ENCODE measurements at places on chromosomes 1 and 21.

GRCh38 chr21:14589855-14590563 lies 43.9 kb upstream of the SAMSN1 start:
- no peak for DNase-seq

DNA sequence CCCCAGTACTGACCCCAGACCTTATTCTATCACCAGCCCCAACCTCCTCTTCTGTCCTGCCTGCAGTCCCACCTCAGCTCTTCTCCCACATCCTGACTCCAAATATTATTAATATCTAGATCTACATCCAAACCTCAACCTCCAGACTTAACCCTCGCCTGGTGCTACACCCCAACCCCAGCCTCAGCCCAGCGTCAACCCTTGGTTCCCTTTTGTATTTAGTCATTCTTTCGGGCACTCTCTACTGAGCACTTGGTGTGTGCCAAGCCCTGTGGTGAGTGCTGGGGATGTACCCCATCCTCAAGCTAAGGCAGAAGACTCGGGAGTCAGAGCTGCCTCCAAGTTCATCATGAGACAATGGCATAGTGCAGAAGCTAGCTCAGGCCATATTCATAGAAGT lies 1.1 kb downstream of the SHISAL2A start:
- no peak for DNase-seq

- DNase-seq: no peak
These were observed 17.0 kb upstream of the SLC5A9 start for GRCh38 chr1:48205522-48205921.

GRCh38 chr1:39538531-39539251 lies 37.9 kb downstream of the PABPC4 start:
- no peak for DNase-seq

DNA sequence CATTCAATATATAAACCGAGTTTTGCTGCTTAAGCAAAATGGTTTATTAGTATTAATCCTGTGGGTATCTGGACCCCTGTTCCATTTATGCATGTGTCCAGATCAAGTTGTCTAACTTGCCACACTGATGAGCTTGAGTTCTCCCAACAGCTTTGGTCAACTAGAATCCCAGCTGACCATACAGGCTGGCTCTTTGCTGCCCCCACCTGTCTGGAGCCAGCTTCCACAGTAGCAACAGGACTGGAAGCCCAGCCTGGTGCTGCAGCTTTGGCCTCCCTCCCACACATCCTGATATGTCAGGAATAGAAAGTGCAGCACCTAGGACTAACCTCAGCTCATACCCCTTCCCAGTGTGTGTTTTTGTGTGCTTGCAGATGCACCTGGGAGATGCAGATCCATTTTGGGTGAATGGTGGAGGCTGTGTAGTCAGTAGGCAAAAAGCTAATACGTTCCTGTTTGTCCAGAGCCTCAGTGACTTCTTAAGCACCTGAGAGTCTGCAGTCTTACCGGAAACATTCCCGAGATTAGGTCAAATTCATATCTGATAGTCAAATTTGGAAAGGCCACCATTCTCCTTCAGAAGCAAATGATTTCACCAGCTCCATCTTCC lies 40.9 kb upstream of the BEND5 start:
- DNase-seq: no peak

DNA sequence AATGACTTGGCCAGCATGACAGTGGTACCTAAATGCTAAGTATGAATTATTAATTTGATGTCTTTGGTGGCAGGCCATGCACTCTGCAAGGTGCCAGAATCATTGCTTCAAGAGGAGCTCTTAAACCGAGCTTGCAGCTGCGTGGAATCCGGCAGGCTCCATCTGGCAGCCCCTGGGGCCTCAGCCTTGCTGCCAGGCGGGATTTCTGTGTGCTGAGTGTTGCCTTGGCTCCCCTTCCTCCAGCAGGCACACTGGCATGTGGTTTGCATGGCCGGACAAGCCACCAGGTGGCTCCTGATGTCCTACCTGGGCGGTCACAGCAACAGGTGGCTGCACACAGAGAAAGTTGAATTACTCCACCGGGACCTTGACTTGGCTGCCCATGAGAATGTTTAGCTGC lies 155.4 kb downstream of the URB2 start:
- no peak for DNase-seq

DNA sequence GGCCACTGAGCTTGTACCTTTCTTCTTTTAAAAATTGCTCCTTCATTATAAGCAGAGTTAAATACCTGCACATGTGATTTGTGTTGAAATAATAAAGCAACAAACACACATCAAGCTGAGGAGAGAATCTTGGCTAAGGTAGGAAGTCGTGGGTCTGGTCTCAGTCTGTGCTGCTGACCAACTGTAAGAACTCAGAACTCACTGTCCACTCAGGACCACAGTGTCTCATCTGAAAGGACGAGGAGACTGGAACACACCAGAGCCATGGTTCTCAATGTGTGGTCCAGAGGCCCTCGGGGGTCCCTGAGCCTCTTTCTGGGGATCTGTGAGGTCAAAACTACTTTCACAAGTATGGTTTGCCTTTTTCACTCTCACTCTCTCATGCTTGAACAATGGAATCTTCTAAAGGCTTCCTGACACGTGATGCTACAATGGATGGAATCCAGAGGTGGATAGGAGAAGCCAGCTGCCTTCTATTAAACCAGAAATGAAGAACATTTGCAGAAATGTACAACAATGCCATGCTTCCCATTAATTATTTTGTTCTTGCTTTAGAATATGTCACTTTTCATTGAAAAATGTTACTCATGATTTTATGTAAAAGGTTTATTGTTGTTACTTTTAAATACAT lies 17.3 kb upstream of the ETS2 start:
- DNase-seq: no peak

DNA sequence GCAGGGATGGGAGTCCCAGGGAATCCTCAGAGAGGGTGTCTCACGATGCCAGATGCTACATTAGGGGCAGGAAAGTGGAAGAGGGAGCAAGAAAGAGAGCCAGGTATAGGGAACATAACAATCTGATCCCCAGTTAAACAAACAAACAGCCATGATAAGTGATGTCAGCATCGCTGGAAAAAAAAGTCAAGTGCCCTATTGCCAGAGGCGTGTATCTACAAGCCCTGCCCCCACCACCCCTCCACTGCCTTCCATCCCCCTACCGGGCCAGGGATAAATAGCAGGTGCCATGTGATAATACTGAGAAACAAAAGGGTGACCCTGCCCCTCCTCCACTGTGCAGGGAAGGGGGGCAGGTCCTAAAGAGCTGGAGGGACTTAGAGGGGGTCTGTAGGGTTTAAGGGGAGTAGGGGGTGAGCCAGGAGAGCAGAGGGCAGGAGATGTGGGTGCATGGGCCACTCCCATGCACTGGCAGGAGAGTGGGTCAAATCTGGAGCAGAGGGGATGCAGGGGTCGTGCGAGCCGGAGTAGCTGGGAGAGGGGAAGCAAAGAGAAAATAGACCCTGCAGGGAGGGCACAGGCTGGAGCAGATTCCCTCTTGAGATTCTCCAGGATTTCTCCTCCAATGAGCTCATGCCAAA lies 3.4 kb downstream of the SLC26A9 start:
- DNase-seq: no peak

GRCh38 chr1:10904396-10905358 lies 107.8 kb upstream of the TARDBP start:
- no peak for DNase-seq

GRCh38 chr1:30048905-30049304 lies 674.5 kb downstream of the MATN1 start:
- DNase-seq: no peak

DNA sequence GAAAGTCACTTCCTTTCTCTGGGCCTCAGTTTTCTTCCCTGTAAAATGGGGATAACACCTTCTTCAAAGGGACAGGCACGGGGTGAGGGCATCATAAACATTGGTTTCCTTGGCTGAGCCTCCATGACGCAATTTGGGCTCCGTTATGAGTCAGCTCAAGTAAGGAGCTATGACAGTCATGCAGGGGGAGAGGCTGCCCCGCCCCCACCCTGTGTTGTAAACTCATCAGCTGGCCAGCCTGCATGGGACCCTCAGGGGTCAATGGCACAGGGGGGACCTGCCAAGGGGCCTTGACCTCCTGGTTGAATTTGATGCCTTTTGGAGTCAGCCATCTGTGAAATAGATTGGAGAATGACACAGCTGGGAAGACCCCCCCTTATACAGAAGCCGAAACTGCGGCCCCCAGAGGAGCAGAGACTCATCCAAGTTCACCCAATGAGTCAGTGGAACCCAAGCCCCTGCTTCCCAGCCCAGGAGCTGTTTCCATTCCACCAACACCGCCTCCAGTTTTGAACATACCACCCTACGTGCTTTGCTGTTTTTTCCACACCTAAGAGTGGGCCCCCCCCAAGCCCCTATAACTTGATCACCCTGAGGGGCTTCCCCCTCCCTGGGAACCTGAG lies 36.8 kb upstream of the RUNX3 start:
- no peak for DNase-seq

GRCh38 chr1:76336931-76337371 lies 262.4 kb downstream of the ST6GALNAC3 start:
- DNase-seq: no peak

DNA sequence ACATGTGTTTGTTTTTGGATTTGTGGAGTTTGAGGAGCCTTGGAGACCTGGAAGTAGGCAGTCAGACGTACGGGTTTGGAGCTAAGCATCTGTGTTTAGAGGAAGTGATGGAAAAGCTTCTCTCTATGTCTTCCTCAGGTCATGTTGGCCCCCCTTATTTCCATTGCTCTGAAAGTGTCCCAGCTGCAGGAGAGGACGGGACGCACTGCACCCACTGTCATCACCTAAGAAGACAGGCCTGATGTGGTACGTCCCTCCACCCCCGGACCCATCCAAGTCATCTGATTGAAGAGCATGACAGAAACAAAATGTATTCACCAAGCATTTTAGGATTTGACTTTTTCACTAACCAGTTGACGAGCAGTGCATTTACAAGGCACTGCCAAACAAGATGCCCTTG lies 66.2 kb downstream of the PGM1 start:
- DNase-seq: no peak

DNA sequence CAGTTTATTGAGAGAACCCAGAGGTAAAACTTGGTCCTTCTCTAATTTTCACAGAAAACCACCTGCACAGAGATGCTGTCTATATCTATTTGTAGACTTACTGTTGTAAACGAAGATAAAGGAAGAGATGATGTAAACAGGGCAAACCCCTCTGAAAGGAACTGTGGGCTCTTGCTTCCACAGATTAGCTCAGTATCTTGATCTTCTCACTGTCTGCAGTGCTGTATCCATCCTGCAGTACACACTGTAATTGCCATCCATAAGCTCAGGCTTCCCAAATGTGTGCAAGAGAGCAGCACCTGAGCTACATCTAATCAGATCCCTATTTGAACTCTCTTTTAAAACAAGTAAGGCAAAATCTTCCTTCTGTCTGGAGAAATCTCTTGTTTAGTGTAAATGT lies 16.6 kb upstream of the RWDD3 start:
- no peak for DNase-seq

DNA sequence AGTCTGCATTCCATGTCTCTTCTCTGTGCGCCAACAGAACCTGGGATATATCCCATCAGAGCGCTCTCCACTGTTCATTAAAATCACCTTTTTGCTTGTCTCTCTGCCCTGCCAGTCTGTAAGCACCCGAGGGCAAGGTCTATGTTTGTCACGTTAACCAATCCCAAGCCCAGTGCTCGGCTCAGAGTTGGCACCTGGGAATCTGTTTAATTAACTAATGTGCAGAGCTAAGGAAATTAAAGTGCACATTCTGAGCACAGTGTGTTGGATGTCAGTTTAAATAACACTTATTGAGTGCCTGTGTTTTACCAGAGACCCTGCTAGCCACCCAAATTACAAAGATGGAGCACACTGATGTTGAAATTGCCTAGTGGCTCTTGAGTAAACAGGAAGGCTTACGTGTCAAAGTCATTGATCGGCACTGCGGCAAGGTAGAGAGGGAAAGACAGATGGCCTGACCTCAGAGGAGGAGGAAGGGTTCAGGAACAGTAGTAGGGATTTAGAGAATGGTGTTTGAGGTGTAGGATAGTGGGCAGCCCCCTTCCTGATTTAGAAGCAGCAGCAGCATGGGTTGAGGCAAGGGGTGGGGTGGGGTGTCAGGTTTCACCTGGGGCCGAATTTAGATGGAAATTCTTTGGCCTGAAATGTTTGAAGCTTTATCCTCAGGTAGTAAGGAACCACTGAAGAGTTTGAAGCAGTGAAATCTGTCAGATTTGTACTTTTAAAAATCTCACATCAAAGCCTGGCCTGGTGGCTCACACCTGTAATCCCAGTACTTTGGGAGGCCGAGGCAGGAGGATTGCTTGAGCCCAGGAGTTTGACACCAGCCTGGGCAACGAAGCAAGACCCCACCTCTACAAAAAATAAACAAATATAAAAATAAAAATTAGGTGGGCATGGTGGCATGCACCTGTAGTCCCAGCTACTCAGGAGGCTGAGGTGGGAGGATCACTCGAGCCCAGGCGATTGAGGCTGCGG lies 7.7 kb downstream of the ARMH1 start:
- DNase-seq: no peak

- no peak for DNase-seq
These were observed 12.4 kb downstream of the SAMSN1 start for GRCh38 chr21:14533499-14534428.

DNA sequence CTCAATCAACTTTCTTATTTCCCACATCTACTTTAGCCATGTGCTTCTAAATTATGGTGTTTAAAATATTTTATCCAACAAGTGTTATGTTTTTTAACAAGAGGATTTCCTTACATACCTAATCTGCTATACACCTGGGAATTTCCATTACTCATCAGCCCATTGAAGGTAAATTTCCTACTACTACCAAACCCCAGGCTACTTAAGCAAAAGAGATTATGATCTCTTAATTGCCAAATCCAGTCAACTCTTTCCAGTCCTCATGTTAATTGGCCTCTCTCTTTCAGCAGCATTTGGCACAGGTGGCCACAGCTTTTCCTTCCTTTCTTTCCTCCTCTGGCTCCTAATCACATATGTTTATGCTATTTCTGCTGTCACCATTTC lies 5.1 kb upstream of the C1orf162 start:
- no peak for DNase-seq

DNA sequence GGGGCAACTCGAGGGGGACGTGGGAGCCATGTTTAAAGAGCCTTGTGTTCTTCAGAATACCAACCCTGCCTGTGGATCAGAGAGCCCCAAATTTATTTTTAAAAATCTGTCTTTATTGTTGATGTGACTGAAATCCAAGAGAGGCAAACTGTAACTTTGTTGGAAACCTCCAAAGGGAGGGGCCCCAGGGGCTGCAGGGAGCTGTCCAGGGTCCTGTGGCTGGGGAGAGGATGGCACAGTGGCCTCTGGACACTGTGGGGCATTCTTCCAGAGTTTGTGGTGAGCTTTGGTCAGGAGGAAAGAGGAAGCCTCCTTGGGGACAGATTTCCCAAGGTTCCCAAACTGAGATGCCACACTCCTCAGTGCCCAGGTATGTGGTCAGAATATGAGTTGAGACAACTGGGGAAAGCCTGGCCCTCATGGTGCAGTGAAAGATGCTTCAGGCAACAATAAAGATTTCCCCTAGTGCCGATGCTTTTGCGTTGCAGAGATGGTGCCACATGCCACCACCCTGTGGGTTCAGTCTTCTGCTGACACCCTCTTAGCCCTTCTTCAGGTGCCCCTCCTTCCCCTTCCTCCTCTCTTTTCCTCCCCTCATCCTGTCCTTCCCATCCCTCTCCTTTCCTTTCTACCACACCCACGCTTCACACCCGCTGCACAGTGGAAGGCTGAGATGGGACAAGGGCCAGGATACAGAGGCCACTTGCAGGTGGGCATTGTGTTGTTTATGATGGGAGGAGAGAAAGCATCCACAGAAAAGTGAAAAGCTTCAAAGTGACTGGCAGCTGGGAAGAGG lies 122.1 kb downstream of the UCK2 start:
- DNase-seq: no peak

Data from T-helper 1 cell (primary cell).